HepG2 (cell line): ENCODE measurements at places on chromosomes 1 and 21. TPM values are rescaled to one million over a fixed set of nuclear protein-coding genes. Genes with fewer than 3 reads are reported as not detected.
A peak's percentile ranks its signal among the peaks of the same experiment; 100 is the strongest.

DNA sequence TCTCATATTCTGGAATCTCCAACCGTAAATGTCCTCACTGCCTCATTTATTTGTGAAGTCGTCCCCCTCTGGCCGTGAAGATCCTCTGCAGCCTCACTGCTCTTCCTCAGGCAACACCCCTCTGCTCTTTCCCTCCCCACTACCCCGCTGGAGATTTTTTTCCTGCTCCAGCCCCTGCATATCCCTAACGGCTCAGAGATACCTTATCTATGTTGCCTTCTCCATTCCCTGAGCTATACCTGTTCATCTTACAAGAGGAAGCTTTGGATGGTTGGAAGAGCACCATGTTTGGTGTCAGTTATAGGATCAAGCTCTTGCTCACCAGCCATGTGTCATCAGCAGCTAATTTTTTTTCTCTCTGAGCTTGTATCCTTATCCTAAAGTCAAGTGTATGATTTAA is 26.4 kb downstream of the LRRC8B start:
- DNase-seq = no peak

- no peak for DNase-seq
Measured at GRCh38 chr1:15681349-15682292, 2.5 kb upstream of the PLEKHM2 start.

C1orf141 gene
- not detected in 2 replicates for total RNA-seq

- no peak for DNase-seq
Measured at GRCh38 chr21:32112195-32112594, 166.7 kb downstream of the MIS18A start.

DNA sequence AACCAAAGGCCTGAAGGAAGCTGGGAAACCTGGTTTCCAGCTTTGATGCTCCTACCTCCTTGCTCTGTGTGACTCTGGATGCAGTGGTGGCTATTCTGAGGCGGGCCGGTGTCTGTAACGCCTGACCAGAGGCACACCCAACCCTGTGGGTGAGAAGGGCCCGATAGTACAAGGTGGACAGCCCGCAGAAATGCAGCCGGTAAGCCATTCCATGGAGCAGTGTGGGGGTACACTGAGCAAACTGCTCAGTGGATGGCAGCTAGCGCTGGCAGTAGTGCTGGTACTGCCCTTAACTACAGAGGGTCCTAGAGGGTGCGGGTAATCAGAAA is 36.0 kb downstream of the AHDC1 start:
- DNase-seq = no peak

- DNase-seq = no peak
Measured at GRCh38 chr1:219587801-219588561, 24.9 kb downstream of the ZC3H11B start.

LCK gene
- total RNA-seq = 0.83 and 0.93 TPM in 2 replicates

- DNase-seq = no peak
Measured at GRCh38 chr1:160780398-160780755, 15.6 kb upstream of the LY9 start.

DNA sequence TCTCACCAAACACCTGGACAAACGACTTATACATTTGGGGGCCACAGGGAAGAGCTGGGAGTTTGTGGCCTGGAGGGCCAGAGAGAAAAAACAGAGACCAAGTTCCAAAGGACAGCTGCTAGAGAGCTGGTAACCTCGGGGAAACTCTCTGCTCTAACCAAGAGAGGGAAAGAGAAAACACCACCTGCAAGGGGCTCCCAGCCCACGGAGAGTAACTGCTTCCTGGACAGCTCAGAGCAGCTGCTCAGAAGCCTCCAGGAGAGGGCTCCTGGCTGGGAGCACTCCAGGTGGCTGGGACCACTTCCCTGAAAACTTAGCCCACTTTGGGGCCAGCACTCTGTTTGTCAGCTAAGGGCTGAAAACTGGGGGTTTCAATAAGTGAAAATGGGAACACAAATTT is 154.8 kb upstream of the GRIK3 start:
- DNase-seq = no peak

GRCh38 chr1:92795166-92795565 is 10.3 kb upstream of the EVI5 start:
- no peak for DNase-seq

GUK1 gene
- total RNA-seq = 82.7 and 116 TPM in 2 replicates

GRCh38 chr1:3599286-3599811 is 12.0 kb downstream of the MEGF6 start:
- DNase-seq = no peak

- DNase-seq = peak; percentile 76
Measured at GRCh38 chr1:8879922-8880676, 1.6 kb upstream of the ENO1 start.
